ENCODE measurements at places on chromosomes 1 and 21.
A peak's percentile ranks its signal among the peaks of the same experiment; 100 is the strongest.

GRCh38 chr1:61742620-61743430 is 545 bp downstream of the PATJ start:
- DNase-seq, result no peak

DNA sequence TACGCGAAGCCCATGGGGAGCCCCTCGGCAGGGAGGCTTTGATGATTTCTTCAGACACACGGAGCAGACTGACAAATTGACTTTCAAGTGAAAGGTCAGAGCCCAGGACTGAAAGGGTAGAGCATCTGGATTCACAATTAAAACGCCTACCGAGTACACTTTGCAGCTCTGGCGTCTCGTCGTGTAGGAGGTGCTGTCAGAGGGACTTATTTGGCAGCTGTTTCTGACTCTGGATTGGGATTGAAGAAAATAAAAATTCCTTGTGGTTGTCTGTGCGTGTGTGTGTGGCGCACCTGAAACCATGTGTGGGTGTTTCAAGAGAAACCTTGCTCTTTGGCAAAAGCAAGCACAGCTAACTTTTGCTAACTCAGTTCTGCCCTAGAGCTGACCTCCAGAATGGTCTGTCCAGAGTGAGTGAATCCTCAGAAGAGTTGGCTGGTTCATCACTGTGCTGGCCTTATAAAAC is 348.7 kb downstream of the HLX start:
- no peak for DNase-seq

DNA sequence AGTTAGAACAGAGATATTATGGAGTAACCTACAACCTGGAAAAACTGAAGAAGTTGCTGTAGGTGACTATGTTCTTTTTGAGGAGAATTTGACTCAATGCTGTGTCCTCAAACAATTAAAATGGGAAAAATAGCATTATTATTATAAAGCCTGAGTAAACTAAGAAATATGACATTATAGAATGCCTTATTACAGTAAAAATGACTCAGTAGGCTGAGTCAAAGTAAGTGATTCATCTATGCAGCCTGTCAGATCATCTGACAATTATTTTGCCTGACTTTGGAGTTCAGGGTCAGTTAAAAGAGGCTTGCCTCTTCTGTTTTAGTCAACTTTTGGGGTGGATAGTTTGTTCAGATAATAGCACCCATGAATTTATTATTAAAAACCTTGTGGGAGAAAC is 150.8 kb upstream of the PTGFR start:
- no peak for DNase-seq

DNA sequence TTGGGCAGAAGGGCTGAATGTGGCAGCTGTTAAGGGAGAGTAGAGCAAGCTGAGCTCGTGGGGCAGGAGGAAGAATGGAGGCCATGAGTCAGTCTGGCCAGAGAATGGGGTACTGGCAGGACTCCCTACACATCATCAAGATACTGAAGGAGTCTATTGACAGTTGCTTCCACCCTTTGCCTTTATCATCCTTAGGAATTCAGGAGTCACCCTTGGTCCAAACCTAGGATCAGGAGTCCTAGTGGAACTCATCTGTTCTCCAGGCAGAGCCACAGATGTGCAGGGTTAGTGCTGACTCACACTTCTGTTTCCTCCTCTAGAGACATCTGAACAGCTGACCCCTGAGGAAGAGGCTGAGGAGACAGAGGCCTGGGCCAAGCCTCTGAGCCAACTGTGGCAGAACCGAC is 18.7 kb upstream of the ST3GAL3 start:
- no peak for DNase-seq

GRCh38 chr1:54479841-54480524 is 68.0 kb upstream of the ACOT11 start:
- no peak for DNase-seq

DNA sequence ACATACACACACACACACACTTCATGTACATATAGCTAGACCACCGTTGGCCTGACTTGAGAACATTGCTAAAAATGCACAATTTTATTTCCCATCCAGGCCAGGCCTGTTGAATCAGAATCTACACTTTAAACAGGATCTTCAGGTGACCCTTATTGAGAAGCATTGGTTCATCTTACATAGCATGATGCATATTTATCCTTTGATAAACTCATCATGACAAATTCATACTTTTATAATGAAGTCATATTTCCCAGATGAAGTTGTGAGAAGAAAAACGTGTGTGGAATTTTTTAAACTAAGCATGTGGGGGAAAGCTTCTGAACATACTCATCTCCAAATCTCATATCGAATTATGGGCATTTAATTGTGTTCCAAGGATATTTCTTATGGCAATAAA is 877.7 kb downstream of the MRPL39 start:
- no peak for DNase-seq

DNA sequence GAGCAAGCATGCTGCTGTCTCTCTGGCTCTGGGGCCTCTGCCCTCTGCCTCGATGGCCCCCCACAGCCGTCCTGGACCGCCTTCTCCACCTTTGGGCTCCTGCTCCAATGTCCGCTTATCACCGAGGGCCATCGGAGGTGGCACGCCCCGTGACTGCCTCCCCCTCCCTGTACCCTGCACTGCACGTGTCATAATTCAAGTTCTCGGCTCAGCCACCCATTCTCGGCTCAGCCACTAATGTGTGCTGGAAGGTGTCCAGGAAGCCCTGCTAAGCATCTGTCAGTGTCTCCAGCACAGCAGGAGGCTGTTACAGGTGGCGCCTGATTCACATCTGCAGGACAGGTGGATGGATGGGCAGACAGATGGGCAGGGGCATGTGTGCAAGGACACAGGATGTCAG is 45.5 kb downstream of the TP73 start:
- DNase-seq, result no peak

DNA sequence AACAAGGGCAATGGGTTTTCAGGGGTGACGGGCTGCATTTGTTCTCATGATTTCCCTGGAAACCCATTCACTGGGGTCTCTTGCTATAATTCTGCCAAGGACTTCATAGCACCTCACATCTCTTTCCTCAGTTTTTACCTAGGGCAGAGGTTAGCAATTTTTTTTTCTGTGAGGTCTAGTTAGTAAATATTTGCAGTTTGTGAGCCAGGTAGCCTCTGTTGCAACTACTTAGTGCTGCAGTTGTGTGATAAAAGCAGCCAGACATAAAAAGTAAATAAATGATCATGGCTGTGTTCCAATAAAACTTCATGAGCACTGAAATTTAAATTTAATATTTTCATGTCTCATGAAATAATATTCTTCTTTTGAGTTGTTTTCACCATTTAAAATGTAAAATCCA is 37.7 kb downstream of the IFI44 start:
- no peak for DNase-seq

DNA sequence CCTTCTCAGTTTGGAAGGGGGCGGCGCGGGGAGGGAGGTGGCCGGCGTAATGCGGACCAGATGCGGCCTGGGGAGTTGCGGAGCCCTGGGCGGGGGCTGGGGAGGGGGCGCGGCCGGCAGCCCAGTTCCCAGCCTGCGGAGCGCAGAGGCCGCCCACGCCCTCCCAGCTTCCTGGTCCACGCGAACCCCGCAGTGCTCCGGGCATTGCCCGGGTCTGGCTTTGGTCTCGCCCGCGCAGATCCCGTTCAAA is 695 bp downstream of the DMBX1 start:
- no peak for DNase-seq

DNA sequence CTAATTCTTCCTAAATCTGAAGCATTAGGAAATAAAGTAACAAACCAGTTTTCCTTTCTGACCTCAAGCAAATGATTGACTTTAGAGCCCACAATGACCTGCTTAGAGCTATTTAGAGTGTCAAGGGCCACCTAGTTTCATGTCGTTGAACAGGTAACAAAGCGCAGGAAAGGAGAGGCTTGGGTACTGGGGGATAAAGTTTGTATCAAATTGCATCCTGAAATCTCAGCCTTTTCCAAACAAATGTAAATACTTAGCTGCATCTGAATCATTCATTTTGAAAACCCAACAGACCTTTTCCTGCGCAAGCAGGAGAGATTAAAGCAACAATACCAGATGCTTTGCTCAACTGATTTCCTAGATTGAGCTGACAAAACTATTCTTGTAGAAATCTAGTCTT is 121.2 kb downstream of the NRIP1 start:
- DNase-seq, result no peak

DNA sequence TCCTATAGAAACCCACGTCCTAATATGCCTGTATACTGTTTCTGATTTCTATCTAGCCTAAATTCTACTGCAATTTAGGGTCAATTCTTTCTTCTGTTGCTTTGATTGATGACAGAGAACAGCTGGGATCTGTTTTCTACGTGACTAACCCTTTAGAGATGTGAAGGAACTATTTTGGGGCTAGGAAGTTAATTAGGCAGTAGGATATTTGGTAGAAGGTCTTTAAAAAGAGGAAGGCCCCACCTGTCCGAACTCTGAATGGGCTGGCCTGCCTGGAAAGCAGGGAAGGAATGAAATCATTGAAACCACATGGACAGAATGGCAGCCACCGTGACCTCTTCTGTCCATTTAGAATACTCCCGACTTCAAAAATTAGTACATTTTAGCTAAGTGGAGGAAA is 21.0 kb downstream of the EIF2D start:
- no peak for DNase-seq

- DNase-seq, result no peak
Observed at GRCh38 chr1:67020304-67020703, 33.6 kb downstream of the SLC35D1 start.

DNA sequence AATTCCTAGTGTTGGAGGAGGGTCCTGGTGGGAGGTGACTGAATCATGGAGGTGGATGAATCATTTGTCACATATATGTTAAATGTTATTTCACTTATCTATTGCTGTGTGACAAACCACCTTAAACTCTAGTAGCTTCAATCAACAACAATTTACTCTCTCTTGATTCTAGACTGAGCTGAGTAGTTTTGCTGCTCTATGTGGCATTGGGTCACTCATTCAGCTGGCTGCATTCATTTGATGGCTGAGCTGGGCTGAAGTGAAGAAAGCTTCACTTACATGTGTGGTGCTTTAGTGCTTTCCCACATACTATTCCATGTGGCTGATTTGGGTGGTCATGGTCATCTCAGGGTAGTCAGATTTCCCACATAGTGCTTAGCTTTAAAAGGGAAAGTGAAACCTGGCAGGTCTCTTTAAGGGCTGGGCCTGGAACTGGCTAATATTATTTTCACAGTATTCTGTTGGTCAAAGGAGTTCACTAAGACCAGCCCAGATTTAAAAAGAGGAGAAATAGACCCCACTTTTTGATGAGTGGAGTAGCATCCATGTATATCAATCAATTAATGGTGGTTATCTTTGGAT is 10.5 kb downstream of the DNAH14 start:
- DNase-seq, result no peak

- DNase-seq, result no peak
Observed at GRCh38 chr1:47870946-47871676, 126.1 kb downstream of the TRABD2B start.

DNA sequence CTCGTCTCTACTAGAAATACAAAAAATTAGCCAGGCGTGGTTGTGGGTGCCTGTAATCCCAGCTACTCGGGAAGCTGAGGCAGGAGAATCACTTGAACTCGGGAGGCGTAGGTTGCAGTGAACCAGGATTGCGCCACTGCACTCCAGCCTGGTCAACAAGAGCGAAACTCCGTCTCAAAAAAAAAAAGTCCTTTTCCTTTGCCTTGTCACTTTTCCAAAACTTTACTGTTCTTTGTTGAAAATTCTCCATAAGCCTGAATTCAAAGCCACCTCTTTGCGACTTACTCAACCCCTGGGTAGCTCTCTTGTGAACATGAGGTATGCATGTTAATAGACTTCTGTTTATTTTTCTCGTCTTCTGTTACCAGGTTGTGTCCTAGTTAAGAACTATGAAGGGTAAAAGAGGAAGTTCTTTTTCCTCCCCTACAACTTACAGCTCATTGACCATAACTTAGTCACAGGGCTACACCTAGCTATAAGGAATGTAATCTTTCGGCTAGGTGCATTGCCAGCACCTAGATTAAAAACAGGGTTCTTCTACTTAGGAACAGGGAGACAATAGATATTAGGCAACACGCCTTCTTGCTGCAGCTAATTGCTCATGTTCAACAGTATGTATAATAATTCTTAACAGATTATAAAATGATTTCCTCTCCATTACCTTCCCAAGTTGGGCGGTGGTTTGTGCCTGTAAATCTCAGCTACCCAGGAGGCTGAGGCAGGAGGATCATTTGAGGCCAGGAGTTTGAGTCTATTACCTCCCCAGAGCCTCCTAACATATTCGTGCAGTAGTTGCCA is 40.9 kb downstream of the PTAFR start:
- DNase-seq, result no peak

- DNase-seq, result no peak
Observed at GRCh38 chr1:215872658-215873057, 305.6 kb downstream of the KCTD3 start.

GRCh38 chr1:186655876-186656275 is 24.3 kb downstream of the PTGS2 start:
- DNase-seq, result no peak

- DNase-seq, result no peak
Observed at GRCh38 chr1:93992954-93993353, 83.7 kb upstream of the GCLM start.

- peak; percentile 46 for DNase-seq
Observed at GRCh38 chr1:89198491-89199072, at the start of gene GBP4. Gene GBP4 (minus strand): TSS chr1:89198942. CDS start chr1:89198834, 108 bp downstream.

- DNase-seq, result no peak
Observed at GRCh38 chr1:218350801-218351266, 5.7 kb downstream of the TGFB2 start.

DNA sequence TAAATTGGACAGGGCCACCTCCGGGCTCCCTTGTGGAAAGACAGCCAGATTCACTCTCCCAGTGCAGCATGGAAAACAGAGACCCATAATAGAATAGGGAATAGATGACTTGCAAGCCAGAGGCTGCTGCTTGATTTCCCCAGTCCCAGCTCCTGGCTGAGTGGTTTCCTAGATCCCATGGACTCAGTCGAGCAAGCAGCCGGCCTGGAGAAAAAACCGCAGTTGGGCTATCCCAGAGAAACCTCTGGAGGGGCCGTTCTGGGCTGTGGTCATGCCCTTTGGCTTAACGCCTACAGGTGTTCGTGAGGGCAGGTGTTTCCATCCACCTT is 61.7 kb downstream of the ELK4 start:
- DNase-seq, result no peak

DNA sequence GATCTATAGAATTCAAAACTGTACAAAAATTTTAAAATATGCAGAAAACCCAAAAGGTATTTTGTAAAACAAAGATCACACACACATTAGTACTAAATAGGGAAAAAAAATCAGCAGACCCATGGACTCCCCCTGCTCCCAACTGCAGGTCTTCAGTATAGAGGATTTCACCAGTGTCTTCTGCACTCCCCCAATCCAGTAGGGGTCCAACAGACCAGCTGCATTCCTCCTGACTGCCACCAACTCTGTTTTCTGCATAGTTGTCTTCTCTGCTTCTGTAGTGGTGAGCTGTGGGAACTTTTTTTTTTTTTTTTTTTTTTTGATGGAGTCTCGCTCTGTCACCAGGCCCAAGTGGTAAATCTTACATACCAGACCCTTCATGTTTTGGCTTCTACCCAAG is 21.9 kb downstream of the CLCA2 start:
- DNase-seq, result no peak

DNA sequence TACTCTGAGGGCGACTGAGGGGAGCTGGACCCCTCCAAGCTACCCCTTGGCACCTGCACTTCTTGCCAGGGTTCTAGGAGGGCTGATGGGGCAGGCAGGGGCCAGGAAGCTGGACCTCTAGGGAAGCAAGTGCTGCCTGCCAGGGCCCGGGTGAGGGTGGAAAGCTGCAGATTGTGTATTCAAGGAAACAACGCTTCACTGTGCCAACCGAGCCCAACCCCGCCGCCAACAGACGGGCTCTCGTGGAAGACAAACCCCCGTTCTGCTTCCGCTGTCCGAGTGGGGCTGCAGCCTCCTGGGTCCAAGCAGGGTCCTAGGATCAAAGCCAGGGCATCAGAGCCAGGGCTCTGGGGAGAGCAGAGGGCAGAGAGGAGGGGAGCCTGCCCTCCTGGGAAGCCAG is 3.2 kb downstream of the EFHD2 start:
- DNase-seq, result no peak

- DNase-seq, result no peak
Observed at GRCh38 chr1:107877092-107877491, 87.9 kb downstream of the VAV3 start.
